ENCODE measurements at places on chromosomes 11 and 22.

DNA sequence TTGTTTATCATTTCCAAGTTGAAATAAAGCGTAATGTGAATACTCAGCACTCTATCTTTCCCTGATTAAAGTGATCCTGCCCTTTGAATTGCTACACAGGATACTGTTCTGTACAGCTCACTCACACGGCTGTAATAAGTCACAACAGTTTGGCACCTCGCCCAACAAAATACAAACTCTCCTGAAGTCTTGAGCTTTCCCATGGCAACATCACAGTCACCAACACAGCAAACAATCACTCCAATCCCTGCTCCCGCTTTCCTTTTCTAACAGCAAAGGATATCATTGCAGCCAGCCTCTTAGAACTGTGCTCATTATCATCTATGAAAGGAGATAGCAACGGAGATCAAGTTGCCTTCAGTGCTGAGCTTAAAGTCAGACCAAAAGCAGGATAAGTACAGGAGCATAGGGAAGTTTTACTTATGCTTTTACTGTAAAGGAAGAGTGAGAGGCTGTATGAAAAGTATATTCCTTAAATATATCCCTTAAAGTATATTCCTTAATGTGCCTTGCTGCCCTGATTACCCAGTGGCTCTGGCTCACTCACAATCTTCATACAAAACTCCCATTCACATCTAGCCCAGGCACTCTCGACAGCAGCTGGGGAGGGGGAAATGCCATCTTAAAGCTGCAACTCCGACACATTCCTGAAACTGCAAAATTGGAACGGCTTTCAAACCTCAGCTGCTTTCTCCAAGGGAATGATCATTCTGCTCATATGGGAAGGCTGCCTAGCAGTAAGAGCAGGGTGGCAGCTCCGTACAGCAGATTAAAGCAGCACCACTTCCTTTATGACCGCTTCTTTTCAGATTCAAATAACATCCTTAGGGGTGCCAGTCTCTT is 35.8 kb downstream of the MAML2 start:
- no peak for DNase-seq

DNA sequence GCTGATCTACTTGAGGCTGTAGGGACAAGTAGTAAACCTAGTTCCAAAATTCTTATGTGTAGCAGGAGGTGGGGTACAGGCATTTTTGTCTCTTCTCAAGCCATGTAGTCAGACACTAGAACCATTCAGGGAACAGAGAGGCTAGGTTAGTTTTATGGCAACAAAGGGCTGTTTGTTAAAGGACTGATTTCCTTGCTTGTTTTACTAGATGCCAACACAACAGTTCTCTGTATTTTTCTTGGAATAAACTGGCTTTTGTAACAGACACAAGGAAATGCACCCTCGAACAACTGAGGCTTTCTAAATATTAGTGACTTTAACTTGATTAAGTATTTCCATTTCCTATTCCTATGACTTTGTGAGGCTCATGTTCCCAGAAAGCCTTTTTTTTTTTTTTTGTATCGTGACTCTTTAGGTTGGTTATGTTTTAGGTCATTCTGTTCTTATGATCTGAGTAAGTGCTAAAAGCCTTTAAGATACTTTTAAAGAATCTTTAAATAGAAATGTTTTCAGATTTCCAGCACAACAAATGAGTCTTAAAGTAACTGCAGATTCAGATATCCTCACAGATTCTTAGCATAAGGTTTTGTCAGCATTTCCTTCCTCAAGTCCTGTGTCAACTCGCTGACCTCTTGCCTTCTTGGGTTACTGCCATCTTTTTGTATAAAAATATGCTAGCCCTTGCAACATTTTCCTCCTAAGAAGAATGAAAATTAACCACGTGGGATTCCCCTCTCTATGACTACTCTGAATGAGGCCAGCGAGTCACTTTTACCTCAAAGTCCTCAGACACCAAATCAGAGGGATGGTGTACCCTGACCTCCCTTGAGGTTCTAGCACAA is 92.5 kb downstream of the CCDC83 start:
- no peak for DNase-seq

DNA sequence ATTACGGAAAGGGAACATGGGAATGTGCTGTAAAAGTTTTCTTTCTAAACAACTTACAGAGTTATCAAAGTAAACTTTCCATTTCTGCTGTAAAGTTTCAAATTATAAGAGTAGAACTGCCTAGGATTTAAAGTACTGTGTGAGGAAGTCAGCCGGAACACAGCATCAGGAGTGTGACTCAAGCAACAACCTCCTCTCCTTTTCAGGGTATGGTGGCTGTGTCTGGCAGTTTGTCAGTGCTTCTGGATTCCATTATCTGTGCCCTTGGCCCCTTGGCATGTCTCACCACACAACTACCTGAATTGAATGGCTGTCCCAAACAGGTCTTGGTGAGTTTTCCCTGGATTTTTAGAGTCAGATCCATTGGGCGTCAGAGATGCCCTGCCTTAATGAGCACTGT is 6.9 kb upstream of the TOM1 start:
- no peak for DNase-seq

DNA sequence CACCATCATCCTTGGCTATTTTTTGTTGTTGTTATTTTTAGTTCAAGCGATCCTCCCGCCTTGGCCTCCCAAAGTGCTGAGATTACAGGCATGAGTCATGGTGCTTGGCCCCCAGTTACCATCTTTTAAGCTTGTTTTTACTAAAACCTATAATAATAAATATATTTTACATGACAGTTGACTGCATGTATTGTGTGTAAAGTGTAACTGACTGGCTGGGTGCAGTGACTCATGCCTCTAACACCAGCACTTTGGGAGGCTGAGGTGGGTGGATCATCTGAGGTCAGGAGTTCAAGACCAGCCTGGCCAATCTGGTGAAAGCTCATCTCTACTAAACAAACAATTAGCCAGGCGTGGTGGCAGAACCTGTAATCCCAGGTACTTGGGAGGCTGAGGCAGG is 386.2 kb downstream of the TENM4 start:
- no peak for DNase-seq
